ENCODE measurements at places on chromosomes 2 and 18. TPM values are rescaled to one million over a fixed set of nuclear protein-coding genes. Genes with fewer than 3 reads are reported as not detected.

DNA sequence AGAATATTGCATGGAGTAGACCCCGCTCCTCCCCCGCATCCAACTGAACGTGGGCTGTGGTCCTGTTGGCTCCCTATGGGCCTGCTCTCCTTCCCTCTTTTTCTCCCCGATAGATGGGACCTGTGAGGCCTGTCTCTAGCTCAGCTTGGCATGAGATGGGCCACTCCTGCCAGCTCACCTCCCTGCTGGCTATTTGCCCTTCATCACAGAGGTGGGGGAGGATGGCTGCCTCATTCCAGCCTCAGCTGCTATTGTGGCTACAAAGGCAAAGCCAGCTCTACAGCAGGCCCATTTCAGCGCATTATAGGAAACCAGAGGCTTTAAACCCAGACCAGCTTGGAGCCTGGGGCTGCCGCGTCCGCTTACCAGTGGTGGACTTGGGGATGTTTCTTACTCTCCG, 313.9 kb downstream of the GBX2 start:
- no peak for DNase-seq
- no peaks in the 10 kb centered on the region for H3K4me1 ChIP-seq
- H3K27ac ChIP-seq = no peak overlapping the region
- H3K27me3 ChIP-seq = no peaks in the 10 kb centered on the region

DNA sequence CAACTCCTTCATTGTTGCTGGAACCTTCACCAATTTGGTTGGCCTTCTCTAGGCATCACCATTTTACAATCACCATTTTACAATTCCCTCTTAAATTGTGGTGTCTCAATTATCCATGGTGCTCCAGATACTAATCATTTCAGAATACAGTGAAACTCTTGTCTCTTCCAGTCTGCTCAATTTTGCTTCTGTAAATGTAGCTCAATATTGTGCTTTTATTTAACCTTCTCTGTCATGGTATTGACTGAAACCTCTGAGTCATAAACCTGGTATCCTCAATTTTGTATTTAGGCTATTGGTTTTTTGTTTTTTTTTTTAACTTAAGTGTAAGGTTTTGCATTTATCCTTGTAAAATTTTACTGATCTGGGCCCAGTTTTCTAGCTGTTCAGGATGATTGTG, 16.1 kb downstream of the STRADB start:
- no peak for DNase-seq
- no peaks in the 10 kb centered on the region for H3K4me1 ChIP-seq
- no peaks in the 10 kb centered on the region for H3K36me3 ChIP-seq

DNA sequence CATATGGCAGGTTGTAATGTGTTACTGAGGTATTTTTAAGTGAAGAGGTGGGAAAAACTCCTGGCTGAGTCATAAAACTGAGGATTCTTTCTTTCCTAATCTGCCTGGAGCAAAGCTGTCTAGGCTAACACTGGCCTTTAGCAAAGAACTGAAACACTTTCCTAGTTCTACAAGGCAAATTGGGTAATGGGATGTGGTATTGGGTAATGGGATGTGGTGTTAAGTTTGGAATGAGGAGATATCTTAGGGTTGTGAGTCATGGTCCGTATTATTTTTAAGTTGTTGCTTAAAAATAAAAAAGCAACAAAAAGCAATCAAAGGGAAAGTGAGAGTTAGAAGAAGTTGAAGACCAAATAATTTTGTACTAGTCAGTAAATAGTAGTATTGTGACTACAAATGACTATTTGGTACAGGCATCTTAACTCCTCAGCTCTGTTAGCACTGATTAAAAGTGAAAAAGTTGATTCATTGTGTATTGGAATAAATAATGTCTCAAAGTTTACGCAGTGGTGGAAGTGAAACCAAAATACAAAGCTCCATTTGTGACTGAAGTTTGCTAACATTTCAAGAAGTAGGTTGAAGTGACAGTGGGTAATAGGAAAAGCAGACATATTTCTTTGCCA, 216.8 kb downstream of the CAMKMT start:
- 0 out of 2 replicates have a peak overlapping the region, but pooled peaks have one; percentile 9 for H3K4me3 ChIP-seq
- peaks cover 11% of the 10 kb centered on the region for H3K4me1 ChIP-seq
- H3K27me3 ChIP-seq = no peaks in the 10 kb centered on the region
- peak; percentile 54 for DNase-seq

The FBLN7 gene
- not detected for total RNA-seq

The KLHL29 gene
- total RNA-seq = 17.9 TPM

The OTOS gene
- not detected for total RNA-seq

The TBR1 gene
- total RNA-seq = not detected

Measured in GM12878 (cell line).